Inflammatory macrophage treated with lipopolysaccharide for 4 hours (primary cell): ENCODE measurements at places on chromosomes 4 and X.
A peak's percentile ranks its signal among the peaks of the same experiment; 100 is the strongest.

DNA sequence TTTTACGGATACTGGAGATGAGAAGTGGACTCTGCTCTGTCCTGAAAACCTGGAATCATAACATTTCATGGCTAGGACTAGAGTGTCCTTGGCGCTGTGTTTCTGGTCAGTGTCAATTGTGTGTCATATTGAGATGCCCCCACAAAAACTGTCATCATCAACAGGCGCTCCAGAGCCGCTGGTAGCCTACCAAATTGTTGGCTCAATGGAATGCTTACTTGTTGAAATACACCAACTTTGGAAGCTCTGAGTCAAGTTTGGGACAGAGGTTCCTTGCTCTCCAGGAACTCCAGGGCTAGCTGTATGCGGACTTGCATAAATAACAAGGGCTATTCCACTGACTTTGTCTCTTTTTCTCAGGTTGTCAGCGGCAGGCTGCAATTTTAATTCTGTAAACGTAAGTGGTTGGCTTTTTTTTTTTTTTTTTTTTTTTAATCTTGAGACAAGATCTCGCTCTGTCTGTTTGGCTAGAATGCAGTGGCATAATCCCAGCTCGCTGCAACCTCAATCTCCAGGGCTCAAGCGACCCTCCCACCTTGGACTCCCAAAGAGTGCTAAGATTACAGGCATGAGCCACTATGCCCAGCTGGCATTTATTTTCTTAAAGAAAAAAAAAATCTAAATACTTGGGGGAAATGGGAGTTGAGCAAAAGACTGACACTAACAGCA is 871 bp upstream of the HPGD start:
- peak; percentile 12 for DNase-seq

DNA sequence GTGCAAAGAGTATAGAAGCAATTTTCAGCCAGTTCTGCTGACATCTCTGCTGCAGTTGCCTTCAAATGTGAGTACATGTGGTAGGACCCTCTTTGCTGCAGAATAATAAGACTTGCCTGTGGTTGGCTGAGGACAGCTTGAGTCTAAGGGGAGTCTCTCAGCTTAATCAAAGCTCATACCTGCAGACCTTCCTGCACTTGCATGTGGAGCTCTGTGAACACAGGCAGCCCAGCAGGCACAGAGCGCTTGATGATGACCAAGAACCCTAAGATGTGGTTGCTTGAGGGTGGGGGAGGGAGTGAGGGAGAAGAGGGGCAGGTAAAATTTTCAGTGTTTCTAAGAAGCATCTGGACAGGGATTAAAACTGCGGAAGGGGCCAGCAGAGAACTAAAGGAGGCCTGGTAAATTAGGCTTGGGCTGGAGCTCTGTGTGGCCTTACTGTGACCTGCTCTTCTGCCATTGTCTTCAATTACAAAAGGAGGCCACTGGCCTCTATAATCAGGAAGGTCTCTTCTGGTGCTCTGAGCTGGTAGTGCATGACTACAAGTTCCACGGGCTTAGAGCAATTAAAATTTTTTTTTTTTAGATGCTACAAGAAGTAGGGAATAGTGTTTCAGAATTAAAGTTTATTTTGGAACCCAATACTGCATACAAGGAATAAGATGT is 59.9 kb upstream of the CHRNA9 start:
- no peak for DNase-seq

GRCh38 chr4:103264905-103265304 is 66.8 kb upstream of the CENPE start:
- no peak for DNase-seq

GRCh38 chr4:154590329-154591006 is at the start of gene FGA:
Gene FGA, minus strand, starts transcription at chr4:154590742. Its CDS starts 55 bp downstream, at chr4:154590687.
- no peak for DNase-seq

- peak; percentile 58 for DNase-seq
Observed at GRCh38 chrX:133414406-133415275, 648 bp downstream of the GPC4 start.
